HCT116 (cell line): ENCODE measurements at places on chromosomes 7 and 10. TPM values are rescaled to one million over a fixed set of nuclear protein-coding genes. Genes with fewer than 3 reads are reported as not detected.

PRKG1 gene
- 1.4 TPM for total RNA-seq

INSYN2A gene
- not detected for total RNA-seq

GRCh38 chr7:44103923-44104859, at the start of gene AEBP1:
Gene AEBP1 (plus strand): TSS chr7:44104345. CDS start chr7:44104666, 321 bp downstream.
- no peak for DNase-seq

DNA sequence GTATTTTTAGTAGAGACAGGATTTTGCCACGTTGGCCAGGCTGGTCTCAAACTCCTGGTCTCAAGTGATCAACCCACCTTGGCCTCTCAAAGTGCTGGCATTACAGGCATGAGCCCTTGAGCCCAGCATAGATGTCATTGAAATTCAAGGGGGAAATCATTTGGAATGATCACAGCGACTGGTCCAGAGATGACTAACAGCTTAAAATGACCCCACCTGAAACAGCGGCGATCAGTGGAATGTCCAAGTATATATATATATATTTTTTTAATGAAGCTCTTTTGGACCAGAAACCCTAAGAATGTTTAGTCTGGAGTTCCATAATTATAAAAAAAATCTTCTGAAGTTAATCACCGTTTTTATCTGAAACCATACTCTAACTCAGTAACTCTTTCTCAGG, 12.5 kb upstream of the AKR1E2 start:
- DNase-seq: no peak

DNA sequence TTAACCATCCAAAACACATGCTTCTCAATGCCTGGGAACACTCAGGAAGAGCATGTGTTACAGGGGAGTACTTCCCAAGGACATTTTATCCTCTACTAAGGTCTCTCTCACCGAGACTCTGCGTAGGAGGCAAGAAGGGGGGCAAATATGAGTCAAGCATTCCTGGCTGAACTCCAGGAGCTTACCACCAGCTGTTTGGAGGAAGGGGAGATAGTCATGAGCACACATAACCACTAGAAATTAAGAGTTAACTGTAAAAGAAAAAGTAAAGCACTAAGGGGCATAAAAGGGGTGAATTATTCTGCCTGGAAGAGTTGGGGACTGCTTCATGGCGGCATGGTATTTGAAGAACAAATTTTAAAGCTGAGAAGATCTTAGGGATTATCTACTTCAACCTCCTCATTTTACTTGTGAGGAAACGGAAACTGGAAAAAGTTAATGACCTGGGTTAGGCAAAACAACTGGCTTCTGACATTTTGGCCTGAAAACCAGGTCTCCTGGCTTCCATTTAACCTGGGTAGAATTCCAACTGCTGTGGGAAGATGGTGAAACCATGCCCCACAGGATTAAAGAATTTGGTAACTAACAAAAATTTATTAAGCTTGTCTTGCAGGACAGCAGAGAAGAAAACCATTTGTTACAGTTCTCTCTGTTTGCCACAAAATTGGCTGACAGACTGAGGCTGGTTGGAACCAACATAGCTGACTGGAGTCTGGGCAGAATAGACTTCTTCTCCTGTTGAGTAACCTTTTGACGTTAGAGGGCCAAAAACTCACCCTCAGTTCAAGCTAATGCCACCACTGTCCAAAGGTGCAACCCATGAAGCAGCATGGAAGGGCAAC, 85.5 kb downstream of the SLC25A13 start:
- DNase-seq: peak; percentile 18
